ENCODE measurements at places on chromosomes 11 and 22.
A peak's percentile ranks its signal among the peaks of the same experiment; 100 is the strongest.

DNA sequence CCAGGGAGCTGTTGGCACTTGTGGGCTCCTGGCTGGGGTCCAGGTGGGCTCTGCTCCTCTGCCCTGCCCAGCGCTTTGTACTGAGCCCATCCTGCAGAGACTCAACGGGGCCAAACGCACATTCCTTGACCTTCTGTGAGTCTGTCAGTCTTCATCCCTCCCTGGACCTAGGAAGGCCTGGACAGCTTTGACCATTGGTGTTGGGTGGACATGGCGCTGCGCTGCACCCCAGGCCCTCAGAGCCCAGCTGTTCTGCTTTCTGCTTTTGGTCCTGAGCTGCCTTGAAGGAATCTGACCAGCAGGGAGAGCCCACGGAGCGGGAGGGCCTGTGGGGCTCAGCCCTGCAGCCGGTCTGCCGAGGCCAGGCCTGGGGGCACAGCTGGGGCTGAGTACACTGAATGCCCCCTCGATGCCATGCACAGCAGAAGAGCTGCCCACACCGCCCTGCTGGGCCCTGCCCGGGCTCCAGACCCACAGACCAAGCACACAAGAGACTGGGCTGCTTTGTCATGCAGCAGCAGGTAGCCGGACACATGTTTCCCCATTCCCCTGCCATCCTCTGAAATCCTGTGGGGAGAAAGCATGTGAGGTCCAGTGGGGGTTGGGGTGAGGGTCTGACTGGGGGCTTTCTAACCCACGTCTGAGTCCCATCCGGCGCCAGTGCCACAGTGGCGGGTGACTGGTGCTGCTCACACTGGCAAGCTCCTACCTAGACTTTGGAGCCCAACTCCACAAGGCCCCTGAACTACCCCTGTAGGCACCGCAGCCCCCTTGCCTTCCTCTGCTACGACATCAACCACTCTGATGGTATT is 24.1 kb upstream of the CCDC188 start:
- DNase-seq, result no peak

GRCh38 chr11:47906066-47906465 is 57.9 kb upstream of the NUP160 start:
- DNase-seq, result no peak

- no peak for DNase-seq
These were observed 595.0 kb upstream of the LRRC4C start for GRCh38 chr11:42054351-42054900.

DNA sequence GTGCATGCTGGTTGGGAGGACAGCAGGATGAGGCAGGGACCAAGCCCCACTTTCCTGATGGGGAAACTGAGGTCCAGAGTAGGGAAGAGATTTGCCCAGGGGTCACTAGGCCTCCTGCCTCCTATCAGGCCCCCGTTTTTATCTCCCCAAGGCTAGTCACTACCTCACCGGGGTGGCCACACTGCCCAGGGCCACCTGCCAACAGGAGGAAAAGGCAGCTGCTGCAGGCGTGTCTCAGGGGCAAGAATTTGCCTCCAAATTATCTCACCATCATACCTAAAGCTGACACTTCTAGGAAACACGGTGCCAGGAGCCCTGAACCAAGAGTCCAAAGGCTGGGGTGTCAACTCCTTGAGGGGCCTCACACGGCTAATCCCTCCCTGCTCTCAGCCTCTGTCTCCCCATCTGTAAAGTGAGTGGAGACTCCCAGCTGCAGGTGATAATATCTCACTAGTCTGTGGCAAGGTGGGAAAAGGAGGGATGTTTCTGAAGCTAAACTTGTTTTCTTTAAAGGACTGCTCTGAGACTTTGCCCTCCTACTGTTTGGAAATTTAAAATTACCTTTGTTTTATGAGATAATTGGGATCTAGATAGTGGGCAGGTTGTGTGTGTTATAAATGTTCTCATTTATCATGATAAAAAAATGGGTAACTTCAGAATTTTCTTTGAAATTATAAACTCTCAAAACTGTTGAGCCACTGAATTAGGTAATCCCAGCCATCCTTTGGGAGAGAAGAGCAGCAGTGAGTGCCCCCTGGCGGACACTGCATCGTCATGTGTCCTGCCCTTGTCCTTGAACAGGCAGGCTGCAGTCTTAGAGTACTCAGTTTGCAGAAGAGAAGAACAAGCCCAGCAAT is 60.0 kb downstream of the MYO7A start:
- peak; percentile 79 for DNase-seq

DNA sequence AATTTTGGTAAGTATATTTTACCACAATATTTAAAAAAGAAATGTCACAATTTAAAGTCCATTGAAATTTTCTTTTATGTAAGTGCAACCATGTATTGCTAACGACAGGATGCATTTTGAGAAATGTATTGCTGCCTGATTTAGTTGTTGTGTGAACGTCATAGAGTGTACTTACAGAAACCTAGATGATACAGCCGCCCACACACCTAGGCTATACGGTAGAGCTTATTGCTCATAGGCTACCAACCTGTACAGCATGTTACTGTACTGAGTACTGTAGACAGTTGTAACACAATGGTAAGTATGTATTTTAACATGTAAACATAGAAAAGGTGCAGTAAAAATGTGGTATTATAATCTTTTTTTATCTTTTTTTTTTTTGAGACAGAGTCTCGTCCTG is 48.1 kb downstream of the CBL start:
- no peak for DNase-seq

DNA sequence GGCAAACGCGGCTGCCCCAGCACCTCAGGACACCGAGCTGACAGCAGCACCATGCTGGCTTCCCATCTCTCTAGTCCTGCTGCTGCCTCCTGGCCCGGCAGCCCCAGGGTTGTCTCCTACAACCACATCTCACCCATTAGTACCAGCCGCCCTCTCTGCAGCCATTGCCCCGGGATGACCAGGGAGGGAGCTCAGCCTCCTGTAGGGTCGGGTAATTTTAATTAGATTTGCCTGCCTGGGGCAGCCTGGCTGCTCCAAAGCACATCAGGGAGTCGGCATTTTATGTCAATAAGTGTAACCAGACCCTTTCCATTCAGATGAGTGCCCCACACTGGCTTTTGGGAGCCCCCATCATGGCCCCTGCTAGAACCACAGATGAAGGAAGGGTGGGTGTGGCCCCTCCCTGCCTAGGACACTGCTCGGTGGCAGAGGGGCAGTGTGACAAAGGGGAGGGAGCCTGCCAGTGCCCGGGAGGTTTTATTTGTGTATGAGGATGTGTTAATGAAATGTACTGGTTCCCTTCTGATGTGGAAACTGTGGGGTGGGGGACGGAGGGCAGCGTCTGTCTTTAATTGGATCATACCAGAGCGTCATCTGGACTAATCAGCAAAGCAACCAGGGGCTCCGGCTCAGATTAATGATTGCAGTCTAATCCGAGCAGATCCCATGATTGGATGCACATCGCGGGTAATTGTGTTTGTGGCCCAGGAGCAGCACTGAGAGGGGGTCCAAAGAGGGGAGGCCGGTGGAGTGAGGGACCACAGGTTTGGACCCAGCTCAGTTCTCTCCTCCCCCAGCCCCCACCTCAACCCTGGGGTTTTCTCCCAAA is 125.3 kb downstream of the FEZ1 start:
- no peak for DNase-seq

DNA sequence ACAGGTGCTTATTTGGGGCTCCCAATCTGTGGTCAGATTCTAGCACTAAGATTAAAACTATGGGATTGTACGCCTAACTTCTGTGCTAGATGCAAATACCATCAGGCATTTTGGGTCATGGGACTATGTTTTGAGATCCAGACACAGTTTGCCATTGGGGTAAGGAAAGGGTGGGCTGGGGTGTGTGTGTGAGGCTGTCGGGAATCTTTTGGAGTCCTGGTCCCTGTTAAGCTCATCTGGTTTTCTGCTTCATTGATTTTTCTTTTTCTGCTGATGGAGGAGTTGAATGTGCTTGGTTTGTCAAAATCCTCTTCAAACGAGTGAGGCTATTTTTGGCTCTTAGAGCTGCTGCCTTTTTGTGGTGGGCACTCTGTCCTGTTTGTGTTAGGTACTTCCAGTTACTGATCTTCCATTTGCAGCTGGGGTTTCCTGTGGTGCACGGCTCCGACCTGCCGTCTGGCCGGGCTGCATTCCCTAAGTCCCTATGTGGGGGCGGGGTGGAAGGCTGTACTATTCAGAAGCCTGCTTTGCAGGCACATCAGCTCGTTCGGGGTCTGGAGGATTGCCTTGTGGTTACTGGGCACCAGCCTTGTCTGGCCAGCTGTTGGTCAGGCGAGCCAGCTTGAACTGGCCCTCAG is 2.9 kb downstream of the BCR start:
- peak; percentile 83 for DNase-seq

DNA sequence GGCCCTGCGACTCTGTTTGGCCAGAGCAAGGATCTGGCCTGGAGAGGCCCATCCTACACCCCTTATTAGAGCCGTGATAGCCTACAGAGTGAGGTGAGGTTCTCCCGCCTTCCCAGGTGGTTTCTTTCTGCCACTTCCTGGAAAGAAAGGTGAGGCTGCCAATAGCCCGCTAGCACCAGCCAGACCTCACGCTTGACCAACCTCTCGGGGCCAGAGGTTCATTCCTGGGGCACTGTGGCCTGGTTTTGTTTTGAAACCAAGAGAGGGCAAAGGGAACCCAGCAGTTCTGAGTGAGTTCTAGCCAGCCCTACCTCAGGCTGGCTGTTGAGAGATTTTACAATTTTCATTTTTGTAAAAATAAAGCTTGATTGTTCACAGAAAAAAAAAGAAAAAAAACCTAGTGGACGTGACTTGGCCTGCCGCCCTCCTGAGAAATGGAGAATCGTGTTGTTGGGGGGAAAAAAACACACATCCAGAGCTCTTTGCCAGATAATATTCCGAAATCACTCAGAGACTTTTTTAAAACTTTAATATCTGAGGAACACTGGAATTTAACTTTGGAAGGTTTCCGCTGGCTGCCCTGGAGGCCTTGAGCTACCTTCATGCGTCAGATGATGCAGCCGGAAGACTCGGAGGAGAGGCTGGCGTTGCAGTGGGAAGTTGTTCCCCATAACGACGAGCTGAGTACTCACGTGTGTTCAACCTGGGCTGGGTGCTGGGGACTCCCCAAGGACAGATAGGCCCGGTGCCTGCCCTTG is 84.5 kb downstream of the BCR start:
- no peak for DNase-seq

GRCh38 chr11:126482586-126483108 is 127.2 kb downstream of the ST3GAL4 start:
- DNase-seq, result no peak

- no peak for DNase-seq
These were observed 75.9 kb upstream of the NUP50 start for GRCh38 chr22:45087802-45088201.
